AG09309 (cell line): ENCODE measurements at places on chromosomes 1 and 21.

DNA sequence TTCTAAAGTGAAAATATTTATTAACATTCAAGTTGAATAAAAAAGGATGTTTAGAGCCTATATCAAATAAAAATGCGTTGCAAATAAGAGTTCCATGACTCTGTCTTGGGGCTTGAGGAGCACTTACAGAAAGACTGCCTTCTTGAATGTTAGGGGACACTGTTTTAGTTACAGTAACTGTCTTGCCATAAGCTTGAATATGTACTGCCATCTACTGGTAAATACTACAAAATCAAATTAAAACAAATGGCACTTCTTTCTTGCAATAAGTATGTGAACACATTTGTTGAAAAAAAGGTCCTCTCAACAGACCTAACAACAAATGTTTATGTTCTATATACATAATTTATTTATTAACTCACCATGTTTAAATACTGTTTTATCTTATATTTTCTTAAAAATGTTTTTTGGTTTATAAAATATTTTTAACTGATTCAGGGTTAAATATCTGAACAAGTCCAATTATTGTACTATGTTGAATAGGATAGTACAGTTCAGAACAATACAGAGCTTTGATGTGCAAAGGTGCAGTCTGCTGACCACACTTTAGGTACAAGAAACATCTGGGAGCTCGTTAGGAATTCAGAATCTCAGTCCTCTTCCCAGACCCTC lies 199.5 kb downstream of the LRRIQ3 start:
- DNase-seq: peak; percentile 33

DNA sequence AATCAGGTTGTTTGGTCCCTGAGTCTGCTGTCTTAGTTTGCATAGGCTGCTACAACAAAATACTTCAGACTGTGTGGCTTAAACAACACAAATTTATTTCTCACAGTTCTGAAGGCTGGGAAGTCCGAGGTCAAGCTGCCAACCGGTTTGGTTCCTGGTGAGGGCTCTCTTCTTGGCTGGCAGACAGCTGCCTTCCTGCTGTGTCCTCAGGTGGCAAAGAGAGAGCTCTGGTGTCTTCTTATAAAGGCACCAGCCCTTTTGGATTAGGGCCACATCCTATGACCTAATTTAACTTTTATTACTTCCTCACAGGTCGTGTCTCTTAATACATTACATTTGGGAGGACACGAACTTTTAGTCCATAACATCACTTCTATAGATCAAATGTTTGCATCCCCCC lies 89.6 kb upstream of the CD34 start:
- no peak for DNase-seq

- DNase-seq: no peak
Measured at GRCh38 chr1:3134381-3135072, 65.5 kb downstream of the PRDM16 start.

DNA sequence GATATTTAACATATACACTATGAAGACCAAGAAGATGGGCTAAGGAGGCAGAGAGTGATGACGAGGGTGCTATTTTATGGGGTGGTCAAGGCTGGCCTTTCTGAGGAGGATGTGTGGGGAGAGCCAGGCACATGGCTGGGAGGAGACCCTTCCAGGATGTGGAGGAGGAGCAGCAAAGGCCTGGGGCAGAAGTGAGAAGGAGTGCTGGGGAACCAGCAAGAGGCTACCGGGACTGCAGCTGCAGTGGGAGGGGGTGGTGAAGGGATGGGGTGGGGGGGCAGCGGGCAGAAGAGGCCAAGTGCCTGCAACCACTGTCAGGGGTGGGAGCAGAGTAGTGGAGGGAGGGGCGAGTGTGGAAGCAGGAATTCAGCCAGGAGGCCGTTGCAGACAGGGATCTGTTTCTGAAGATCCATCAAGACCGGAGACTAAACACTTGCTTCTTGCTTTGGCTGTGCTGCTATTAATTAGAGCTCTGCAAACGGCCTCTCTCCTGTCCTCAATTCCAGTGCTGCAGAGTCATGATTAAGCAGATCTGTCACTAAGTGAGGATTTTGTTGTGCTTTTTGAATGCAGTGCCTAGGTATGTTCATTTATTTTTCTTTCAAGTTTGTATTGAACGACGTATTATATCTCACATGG lies 89.9 kb downstream of the IER5 start:
- no peak for DNase-seq

DNA sequence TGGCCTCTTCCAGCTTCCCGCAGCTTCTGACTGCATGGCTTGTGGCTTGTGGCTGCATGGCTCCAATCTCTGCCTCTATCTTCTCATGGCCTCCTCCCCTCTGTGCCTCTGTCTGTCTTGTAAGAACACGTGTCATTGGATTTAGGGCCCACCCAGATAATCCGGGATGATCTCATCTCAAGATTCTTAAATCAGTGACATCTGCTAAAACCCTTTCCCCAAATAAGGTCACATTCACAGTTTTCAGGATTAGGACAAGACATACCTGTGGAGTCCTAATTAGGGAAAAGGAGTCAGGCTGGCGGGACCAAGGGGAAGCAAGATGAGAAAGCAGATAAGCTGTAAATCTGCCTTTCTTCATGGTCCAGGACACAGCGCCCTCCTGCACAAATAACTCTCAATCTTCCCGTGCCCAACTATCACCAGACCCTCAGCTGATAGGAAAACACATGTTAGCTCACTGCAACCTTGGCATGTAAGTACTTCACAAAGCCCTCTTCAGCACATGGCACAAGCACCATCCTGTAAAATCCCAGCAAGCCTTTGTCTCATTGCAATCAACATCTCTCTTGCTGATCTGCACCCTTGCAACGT lies 82.2 kb downstream of the SPSB1 start:
- DNase-seq: no peak

DNA sequence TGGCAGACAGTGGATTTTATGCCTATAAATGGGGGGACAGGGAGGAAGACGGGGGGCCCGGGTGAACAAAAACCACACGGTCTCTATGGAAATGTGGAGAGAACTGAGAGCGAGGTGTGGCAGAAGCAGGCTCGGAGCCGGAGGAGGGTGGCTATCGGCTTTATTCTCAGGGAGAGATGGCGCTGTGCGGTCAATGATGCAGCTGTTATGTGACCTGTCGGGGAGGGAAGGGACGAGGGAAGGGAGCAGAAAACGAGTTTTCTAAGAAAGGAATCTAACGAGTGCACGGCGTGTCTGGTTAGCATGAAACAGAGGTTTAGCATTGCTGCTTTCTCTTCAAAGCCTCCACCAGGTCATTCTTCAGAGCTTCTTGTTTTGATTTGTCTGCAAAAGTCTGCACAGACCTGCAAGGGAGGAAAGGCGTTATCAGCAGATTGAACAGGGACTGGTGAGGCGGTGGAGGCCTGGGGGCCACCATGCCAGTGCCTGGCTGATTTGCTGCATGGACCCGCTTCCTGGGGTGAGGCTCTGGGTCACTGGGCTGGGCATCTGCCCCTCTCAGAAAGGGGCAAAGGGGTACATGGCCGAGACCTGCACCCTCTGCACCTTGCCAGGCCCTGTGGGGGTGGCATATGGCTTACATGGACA lies 27.2 kb downstream of the SLC66A1 start:
- DNase-seq: no peak

DNA sequence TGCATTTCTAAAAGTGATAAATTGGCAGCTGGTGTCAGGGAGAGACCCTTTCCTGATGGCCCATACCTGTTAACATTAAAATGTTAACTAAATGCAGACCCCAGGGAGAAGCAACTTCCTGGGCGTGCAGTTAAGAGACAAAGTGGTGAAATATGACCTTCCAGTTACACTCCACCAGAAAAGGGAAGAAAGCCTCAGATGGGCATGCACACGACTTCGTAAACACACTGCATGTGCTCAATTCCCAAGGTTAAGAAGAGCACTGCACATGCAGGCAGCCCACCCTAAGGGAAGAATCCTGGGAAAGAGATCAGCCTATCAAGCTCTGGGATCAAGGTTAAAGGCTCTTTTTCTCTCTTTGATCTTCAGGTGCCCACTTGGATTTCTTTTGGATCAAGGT lies 9.7 kb upstream of the GBP6 start:
- no peak for DNase-seq

DNA sequence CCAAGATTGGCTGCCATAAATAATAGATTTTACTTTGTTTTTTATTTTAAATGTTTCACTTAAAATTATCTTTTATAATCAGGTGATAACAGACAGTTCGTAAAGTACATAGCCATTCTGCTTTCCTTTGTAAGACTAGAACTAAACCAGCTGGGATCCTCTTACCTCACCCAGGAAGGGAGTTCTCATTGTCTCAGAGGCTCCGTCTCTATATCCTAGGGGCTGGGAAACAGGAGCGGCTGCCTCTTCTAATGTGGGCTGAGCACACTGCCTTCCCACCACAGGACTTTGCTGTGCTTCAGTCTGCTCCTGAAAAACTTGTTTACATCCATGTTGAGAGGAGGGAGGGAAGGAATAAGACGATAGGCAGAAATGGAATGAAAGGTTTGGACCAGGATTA lies 45.6 kb upstream of the PGD start:
- DNase-seq: no peak

DNA sequence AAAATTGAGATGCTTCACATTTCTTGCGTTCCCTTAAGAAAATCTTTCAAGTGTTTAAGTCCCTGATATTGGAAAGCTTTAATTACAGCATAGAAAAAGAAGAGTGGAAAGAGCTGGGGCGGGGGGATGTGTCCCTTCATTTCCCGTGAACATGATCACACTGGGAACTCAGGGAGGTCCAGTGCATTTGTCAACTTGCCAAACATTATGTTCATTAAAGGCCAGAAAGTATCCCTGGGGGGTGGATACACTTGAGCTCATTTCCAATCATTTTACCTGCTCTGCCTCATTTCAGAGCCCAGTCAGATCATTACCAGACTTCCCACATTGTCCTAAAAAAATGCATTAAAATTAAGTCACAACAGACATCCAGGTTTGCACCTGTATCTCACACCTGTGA lies 123.6 kb upstream of the KCNJ15 start:
- no peak for DNase-seq

GRCh38 chr1:51708911-51709760 lies 92.2 kb downstream of the OSBPL9 start:
- no peak for DNase-seq

DNA sequence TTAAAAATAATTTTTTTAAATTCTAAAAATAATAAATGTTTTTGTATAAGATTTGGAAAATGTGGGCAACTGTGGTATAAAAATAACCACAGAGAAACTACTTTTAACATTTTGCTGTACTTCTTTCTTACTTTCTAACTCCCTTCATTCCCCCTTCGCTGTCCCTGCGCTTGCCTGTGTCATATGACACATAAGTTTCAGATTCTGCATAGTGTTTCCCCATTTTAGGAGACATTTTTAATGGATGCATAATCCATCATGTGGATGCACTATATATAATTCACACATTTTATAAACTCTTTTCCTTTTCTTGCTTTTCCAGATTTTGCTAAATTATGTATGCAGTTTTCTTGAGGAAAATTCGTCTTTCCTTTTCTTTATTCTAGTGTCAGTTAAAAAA lies 16.3 kb downstream of the ATG4C start:
- no peak for DNase-seq

DNA sequence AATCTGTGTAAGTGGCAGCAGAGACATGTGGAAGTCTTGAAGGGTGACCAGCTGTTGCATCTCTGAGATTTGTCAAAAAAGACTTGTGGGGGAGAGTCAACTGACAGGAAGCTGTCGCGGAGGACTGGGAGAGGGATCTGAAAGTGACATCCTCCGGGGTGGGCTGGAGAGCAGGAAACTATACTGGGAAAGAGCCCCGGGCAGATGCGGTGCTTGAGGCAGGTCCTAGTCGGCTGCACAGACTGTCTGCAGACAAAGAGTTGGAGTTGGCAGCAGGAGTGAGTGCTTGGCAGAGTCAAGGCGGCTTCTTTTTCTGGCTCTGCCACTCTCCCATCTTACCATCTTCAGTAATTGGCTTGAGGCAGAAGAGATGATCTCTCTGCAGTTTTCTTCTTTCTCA lies 294.0 kb upstream of the C1orf87 start:
- DNase-seq: no peak

DNA sequence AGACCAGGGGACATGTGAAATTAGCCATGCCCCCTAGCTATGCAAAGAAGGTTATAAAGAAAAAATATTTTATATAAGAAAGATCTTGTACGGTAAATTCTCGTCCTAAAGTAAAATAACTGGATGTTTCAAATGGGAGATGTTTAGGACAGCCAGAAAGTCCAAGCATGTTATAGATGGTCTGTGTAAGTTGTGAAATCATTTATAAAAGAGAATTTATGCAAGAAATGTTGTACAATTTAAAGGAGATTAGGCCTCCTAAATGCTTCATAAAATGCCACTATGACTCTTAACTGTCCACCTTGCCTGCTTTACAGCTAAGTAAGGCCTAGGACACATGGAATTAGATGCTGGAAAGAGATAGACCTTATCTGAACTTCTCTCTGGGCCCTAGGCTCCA lies 118.1 kb upstream of the POGK start:
- DNase-seq: no peak

DNA sequence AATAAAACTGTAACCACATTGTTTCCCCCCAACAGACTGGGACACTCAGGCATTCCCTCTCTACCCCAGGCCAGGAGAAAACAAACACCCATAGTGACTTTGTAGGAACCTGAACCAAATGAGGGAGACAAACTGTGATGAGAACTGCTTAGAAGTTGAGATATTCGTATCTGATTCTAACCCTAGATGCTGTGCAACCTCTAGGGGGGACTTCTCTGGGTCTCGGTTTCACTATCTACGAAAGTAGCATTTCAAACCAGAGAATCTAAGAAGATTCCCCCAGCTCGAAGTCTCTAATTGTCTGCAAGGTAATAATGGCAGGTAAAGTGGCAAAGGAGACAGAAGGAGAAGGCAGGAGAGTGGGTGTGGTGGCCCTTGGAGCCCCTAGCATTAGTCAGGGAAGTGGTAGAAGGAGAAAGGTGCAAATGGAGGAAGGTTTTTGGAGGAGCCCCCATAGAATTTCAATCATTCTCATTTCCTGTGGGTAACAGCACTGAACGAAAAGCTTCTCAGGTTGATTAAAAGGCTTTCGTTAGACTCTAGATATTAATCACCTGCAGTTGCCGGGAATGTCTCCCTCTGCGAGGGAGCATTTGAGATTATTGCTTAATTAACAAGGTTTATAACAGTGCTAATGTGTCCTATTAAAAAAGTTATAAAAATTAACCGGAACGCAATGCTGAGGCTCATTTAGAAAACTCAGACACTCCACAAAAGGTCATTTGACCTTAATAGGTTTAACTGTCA lies 46.4 kb downstream of the BEND5 start:
- no peak for DNase-seq

DNA sequence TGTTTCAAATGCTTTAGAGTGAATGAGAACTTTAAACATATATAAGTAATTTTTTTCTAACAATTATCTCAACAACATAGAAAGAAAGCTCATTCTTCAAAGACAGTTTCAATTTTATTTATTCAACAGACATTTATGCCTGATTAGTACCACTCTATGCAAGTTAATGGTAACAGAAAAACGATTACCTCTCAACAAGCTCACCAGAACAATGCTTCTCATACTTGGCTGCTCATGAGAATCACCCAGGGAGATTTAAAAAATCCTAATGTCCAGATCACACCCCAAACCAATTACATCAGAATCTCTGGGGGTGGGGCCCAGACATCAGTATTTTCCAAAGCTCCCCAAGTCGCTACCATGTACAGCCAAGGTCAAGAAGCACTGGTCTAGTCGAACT lies 312.4 kb downstream of the PAPPA2 start:
- DNase-seq: no peak
